HT1080 (cell line): ENCODE measurements at places on chromosomes 4 and X. TPM values are rescaled to one million over a fixed set of nuclear protein-coding genes. Genes with fewer than 3 reads are reported as not detected.

Gene RTL5
- total RNA-seq, result not detected in 2 replicates

DNA sequence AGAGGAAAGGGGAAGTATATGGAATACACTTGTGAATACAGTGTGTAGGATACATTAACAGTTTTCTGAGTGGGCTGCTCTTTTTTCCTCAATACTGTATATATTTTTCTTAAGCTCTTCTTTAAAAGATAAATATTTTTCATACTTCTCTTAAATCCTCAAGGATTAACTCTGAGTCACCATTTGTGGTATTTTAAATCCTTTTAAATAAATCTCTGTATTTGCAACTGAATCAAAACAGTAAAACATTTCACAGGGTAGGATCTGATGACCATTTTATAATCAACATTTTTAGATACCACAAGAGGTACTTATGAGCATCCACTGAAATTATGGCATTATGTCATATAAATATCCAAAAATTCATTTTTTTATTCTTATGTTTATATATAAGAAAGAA, 87.6 kb downstream of the GAB1 start:
- DNase-seq, result no peak

- no peak for DNase-seq
Measured at GRCh38 chr4:8507624-8508023, 67.0 kb downstream of the TRMT44 start.

Gene VEGFC
- total RNA-seq, result 43.6 and 51.2 TPM in 2 replicates

DNA sequence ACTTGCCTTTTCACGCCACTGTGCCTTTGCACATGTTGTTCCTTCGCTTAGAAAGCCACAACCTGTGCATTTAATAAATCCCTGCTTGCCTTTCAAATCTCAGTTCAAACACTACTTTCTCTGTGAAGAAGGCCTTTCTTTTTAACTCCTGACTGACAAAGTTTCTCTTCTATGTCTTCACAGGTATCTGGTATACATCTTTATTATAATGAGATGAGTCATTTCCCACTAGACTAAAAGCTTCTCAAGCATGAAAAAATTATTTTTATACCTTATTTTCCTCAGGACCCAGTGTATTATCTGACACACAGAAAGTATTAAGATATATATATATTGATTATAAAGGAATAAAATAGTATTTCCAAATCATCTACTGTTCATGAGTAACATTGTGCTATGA, 189.9 kb downstream of the TBCK start:
- DNase-seq, result no peak

GRCh38 chrX:28177202-28177601, 196.0 kb upstream of the DCAF8L1 start:
- DNase-seq, result no peak

GRCh38 chrX:155666741-155667140, 54.0 kb upstream of the TMLHE start:
- no peak for DNase-seq

Gene GAGE13
- total RNA-seq, result 9.9 TPM in 1 of 2 replicates, not detected in the other

DNA sequence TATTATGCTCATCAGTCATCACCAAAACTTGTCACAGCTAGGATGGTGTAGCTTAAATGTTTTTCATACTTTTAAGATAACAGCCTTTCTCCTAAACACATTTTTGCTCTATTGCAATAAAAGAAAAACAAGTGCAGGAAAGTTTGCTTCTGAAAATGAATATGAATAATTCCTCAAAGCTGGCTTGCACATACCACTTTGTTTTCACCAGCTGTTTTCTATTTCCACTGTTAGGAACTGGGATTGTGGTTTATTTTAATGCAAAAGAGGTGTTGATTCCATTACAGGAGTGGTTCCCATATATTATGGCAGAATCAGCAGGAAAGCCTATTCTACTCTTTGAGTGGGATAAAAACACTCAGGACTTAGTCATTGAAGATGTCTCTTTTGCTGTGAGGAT, 145.9 kb downstream of the PPA2 start:
- no peak for DNase-seq

DNA sequence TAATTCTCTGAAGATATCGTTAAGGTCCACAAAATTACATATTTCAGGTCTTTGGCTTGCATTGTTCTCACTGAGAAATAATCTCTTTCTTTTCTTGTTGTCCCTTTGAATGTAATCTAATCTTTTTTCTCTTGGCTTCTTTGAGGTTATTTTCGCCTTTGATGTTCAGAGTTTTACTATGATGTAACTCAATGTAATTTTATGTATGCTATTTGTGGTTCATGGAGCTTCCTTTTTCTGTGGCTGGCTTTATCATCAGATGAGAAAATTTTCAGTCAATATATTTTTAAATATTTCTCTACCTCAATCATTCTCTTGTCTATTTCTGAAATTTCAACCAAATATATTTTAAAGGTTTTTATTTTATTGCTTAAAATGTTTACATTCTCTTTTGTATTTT, 672.2 kb downstream of the TRAM1L1 start:
- no peak for DNase-seq

DNA sequence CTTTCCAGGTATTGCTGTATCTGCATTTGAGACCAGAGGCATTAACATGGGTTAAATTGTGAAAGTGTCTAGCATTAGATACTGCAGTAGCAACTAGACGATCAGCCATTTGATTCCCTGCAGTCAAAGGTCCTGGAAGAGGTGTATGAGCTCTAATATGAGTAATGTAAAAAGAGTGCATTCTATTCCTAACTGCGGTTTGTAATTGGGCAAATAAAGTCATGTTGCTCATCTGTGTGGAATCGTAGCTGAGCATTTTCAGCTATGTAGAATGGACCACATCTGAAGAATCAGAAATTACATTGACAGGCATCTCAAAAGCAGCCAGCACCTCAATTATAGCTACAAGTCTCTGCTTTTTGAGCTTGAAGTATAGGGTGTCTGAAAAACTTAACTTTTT, 157.6 kb downstream of the ZNF518B start:
- peak; percentile 63 for DNase-seq

- no peak for DNase-seq
Measured at GRCh38 chrX:129721414-129721813, 17.4 kb upstream of the XPNPEP2 start.

DNA sequence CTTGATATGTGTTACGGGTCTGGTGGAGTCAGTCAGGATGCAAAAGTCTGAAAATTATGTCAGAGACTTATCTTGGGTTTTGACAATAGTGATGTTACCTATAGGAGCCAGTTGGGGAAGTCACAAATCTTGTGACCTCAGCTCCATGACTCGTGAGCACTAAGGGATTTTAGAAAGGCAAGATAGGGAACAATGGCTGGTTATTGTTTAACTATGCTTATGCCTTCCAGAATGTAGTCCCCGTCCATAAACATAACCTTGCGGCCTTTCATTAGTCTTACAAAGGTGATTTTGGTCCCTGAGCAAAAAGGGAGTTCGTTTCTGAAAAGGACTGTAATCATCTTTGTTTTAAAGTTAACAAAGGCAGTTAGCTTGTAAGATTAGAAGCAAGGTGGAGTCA, 23.9 kb upstream of the GATB start:
- no peak for DNase-seq

Gene SPANXN1
- total RNA-seq, result 0.23 and 0.51 TPM in 2 replicates

GRCh38 chrX:139078761-139079280, 367.3 kb upstream of the FGF13 start:
- DNase-seq, result no peak

GRCh38 chrX:3295731-3296130, 50.7 kb downstream of the MXRA5 start:
- DNase-seq, result peak; percentile 47

GRCh38 chr4:89619206-89619962, 217.6 kb downstream of the SNCA start:
- no peak for DNase-seq
